ENCODE measurements at places on chromosomes 6 and 20. TPM values are rescaled to one million over a fixed set of nuclear protein-coding genes. Genes with fewer than 3 reads are reported as not detected.

GRCh38 chr6:92582211-92582610 is 837.1 kb downstream of the EPHA7 start:
- no peak for DNase-seq

GRCh38 chr6:38034274-38034914 is 214.9 kb downstream of the ZFAND3 start:
- no peak for DNase-seq

- no peak for DNase-seq
These were observed 126.4 kb downstream of the CCDC170 start for GRCh38 chr6:151620179-151620578.

- DNase-seq, result no peak
These were observed 87.8 kb downstream of the GMDS start for GRCh38 chr6:2157441-2158127.

GRCh38 chr6:5979650-5980420 is 26.9 kb downstream of the NRN1 start:
- no peak for DNase-seq

DNA sequence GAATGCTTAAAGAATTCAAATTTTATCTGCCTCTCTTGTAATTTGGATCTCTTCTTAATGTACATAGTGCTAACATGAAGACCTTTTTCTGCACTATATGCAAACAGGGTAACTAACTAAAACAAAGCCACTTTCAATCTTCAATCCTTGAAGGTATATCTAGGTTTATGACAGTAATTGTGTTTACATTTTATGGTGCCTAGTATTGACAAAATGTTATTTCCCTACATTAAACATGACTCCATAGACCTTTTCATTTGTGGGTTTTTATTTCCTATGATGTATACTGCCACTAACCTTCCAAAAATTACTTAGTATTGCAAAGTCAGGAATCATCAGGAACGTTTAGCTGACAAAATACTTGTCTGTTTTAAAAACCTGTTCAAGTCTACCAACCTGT is 95.9 kb downstream of the B3GAT2 start:
- DNase-seq, result no peak

GRCh38 chr20:43799150-43799711 is 72.4 kb upstream of the GTSF1L start:
- peak; percentile 1 for DNase-seq

Gene SNPH
- 2.2 TPM for polyA plus RNA-seq

Gene PAQR8
- polyA plus RNA-seq, result 31.3 TPM
